ENCODE measurements at places on chromosomes 3 and 15.

DNA sequence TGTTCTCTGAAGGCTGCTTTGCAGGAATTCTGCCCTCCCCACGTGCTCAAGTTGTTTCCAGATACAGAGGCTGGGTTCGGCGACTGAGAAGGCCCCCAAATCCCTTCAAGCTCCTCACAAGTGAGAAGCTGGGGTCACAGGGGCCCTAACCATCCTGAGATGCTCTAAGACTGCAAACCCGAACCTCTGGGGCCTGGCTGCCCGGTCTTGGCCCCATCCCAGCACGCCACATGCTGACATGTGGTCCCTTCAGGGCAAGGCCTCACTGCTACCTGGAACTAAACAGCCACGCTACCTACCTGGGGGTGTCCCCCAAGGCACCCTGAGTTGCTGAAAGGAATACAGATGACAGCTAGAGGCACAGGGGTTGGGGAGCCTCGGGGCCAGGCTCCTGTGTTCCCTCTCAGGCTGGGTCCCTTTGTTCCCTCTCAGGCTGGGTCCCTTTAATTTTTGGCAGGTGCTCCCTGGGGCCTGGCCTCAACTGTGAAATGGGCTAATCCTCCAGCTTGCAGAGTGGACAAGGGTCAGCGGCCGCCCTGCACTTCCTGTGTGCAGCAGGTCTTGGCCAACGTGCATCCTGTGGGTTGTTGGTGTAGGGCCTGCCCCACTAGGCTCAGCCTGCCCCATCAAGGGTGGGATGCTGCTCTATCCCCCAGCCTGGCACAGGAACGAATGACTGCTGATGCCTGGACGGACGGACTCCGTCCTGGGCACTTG, 32.5 kb downstream of the KLHL25 start:
- DNase-seq, result no peak

DNA sequence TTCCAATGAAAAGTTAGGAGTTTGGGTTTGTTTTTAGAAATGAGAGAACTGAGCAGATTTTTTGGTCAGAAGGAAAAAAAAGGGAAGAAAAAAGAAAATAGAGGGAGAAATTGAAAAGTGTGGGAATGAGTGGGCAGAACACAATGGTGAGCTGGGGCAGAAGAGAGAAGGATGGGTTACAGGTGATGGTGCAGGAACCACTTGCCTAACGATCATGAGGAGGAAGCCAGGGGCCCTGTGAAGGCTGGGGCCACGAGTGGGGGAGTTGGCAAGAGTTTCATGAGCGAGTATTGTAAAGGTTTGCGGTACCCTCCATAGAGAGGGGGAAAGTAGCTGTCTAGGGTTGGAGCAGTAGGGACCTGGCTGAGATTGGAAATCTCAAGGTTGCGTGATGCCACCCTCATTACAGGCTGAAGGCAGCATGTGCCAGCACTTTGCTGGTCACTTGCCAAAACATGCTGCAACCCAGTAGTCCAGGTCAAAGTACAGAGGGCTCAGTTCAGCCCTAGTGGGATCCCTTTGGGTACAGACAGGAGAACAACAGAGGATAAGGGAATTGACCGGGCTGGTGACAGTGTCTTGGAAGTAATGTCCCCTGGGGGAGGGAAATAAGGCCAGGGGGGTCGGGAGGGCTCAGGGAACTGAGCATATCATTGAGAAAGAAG, 6.6 kb downstream of the IVD start:
- DNase-seq, result no peak

DNA sequence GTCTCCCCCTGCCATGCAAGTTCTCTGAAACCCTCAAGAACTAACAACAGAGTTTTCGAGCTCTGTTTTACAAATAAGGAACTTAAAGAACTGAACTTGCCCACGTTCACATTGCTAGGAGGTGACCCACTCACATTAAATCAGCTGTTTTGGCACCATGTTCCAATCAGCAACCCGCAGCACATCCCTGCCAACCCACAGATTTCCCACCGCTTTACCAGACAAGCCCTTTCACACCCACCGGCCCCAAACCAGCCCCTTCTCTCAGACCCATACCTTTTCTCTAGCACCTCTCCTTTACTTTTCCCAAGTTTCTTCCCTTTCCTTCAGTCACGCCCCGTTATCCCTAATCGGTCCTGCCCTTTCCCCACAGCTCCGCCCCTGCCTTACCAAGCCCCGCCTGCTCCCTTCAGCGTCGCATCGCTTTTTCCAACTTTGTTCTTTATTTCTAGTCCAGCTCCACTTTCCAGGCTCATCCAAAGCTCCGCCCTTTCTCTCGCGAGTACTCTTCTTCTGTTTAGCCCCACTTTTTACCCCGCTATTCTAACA, 804 bp upstream of the BRPF1 start:
- DNase-seq, result no peak

GRCh38 chr15:96410175-96411055, 79.9 kb downstream of the NR2F2 start:
- DNase-seq, result no peak

DNA sequence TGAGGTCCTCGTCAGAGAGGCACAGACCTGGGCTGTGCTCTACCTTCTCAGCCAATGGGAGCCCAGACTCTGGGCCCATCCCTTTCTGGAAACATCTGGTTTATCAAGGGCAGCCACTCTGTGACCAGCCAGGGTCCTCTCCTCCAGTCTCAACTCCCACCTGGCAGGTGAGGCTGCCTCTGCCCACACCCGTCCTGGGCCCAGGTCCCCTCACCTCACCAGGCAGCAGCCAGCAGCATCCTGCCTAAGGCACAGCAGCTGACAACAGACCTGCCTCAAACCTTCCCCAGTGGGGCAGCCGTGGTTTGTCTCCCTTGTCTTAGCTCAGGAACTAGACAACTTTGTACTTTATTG, 8.7 kb upstream of the VIPR1 start:
- DNase-seq, result no peak

DNA sequence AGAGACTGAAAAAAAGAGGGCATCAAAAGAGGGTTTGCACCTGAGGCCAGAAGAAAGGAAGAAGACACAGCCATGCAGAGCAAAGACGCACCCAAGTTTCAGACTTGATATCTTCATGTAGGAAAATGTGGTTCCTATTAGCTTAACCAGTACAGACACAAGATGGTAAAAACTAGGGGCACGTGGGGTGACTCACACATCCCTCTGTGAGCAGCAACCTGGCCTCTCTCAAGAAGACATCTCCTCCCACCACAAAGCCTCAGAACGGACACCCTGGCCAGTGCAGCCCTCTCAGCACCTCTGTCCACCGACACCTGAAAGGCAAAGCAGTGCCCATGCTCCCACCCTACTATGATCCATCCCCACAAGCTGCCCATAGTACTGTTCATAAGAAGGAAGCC, 33.3 kb downstream of the GLB1 start:
- DNase-seq, result peak; percentile 43

- DNase-seq, result peak; percentile 98
These were observed 66.1 kb downstream of the SLC30A4 start for GRCh38 chr15:45456212-45457106.

DNA sequence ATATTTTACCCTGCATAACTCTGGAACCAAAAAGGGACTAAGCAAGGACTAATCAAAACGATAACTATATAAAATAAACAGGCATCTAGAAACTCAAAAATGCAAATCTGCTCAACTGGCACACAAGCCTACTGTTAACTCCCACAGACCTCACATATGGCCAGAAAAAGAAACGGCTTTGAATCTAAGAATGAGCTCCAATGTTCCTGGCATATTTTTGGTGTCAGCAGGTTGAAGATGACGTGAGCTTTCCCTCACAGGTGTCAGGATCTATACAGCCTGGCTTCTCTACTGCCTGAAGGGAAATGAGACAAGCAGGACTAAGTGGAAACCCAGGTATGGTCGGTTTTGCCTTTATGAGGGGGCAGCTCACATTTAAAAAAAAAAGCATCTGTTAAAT, 120.1 kb upstream of the SPATA12 start:
- no peak for DNase-seq

- DNase-seq, result no peak
These were observed 79.1 kb upstream of the CGNL1 start for GRCh38 chr15:57297163-57297593.

- peak; percentile 49 for DNase-seq
These were observed at the start of gene SPTSSB for GRCh38 chr3:161371441-161372320. TSS of gene SPTSSB (minus strand) at chr3:161371517. CDS start at chr3:161346323, 25,194 bp downstream.

DNA sequence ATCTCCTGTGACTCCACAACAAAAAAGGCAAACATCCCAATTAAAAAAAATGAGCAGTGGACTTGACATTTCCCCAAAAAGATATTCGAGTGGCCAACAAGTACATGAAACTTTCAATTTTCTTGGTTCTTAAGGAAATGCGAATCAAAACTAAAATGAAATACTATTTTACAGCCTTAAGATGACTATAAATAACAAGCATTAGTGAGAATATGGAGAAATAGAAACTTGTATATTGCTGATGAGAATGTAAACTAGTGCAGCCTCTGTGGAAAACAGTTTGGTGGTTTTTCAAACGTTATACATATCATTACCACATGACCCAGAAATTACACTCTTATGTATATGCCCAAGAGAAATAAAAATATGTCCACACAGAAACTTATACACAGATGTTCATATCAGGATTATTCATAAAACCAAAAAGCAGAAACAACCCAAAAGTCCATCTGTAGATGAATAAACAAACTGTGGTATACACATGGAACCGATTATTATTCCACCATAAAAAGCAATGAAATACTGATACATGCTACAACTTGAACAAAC, 153.2 kb upstream of the GPR149 start:
- DNase-seq, result no peak

DNA sequence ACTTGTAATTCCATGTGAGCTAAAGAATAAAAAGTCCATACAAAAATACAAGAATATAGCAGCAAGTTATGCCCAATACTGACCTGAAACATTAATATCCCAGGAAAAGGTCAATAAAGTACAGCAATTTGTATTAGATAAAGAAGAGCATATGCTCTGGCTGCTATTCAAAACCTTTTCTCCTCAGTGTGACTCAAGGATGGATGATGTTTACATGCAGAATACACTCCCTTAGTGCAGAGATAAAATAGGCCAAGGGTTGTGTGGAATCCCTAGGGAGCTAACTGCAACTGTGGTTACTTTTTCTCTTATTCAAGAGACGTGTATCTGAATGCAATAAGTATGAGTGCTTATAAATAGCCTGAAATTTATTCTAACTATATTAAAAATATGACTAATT, 78.7 kb downstream of the SLC9A9 start:
- DNase-seq, result peak; percentile 69

DNA sequence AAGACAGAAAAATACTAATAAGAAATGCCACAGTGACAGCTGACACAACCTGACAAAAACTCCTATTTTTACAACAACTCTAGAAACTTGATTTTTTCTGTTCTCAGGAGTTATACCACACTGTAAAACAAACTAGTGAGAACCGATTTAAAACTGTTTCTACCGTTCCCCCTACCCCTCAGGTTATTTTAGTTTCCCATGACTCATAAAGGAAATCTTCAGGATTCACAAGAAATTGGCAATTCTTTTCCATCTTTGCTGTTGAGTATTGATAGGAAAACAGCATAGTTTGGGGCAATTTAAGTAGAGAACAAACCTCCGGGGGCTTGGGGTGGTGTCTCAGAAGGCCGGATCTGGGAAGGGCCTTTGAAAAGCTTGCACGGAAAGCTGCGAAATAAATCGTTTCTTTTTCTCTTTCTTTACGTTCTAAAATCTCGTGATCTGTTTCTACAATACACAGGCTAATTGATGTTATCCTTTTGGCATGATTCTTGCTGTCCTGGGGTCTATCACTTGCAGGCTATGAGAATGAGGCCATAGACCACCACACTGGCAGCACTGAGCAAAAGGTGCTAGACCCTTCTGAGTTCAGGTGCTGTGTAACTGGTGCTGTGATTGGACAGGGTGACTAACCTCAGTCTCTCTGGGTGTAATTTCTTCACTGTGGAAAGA, 89.3 kb downstream of the LPP start:
- DNase-seq, result peak; percentile 23

DNA sequence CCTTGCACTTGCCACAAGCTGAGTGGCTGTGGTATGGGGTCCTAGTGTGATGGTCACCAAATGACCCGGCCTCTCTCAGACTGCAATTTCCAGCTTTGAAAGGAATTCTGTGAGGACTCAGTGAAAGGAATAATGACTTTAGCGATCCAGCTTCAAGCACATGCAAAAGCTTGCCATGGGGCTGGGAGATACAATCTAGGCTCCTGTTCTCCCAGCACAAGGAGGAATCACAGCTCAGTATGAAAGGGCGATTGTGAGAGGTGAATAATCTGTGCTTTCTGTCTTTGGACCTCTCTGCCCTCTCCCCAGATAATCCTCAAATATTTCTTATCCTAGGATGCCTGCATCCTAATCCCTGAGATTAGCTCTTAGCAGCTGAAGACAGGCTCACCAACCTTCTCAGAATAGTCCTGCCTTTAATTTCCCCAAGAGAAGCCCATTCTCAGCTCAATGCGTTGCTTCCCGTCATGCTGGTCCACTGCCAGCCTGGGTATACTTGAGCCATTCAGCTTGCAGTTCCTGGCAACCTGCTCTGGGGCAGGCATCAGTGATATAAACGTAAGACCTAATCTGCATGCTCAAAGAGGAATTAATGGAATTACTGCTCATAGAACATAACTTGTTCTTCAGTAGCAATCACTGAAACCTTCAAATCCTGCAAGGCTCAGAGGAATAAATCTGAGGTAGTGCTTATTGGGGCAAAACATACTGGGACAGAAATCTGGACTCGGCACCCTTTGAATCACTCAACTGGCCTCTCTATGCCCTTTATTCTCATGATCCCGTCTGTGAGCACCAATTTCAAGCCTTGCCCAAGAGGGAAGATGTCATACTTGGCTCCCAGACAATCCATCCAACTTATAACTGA, 15.1 kb downstream of the TLNRD1 start:
- DNase-seq, result no peak

DNA sequence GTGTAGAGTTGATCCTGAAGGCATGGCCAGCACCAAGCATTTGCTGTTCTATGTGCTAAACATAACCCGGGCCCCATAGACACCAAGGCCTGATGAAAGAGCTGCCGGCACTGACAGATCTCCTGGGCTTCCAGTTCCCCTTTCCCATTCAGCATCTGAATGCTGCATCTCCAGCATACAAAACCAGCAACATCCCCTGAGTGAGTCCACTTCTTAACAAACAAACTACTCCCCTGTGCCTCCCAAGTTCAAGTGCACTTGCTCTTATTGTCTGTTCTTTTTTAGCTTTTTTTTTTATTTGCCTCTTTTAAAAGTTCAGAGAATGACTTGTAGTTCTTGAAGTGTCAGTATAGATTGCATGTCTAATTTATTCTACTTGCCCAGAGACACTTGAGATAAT, 156.0 kb downstream of the EDEM1 start:
- no peak for DNase-seq

DNA sequence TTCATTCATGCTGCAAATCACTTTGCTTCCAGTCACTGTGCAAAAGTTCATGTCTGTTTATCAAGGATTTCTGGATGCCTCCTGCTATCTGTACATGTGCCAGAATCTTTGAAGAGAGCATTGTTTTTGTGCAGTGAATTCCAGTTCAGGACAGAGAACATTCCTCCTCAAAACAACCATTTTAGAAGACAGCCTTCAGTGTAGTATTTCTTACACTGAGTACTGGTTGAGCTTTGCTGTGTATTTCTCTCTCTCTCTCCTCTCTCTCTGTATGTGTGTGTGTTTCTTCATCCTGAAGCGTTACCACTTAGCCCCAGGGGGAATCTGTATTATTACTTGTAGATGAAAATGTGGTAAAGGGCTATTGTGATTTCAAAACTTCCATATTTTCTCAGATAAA, 123.8 kb upstream of the CHL1 start:
- DNase-seq, result no peak

- no peak for DNase-seq
These were observed 23.6 kb downstream of the FAH start for GRCh38 chr15:80176443-80176842.

Data from adipocyte (in vitro differentiated cells).